ENCODE measurements at places on chromosomes 4 and X. TPM values are rescaled to one million over a fixed set of nuclear protein-coding genes. Genes with fewer than 3 reads are reported as not detected.

The TMEM47 gene
- polyA plus RNA-seq = 83.7 TPM

GRCh38 chr4:7861440-7861881, 78.2 kb downstream of the AFAP1 start:
- no peak overlapping the region for H3K4me3 ChIP-seq
- H3K27ac ChIP-seq = peak overlapping the region; percentile 69
- H3K4me1 ChIP-seq = peaks cover 19% of the 10 kb centered on the region
- H3K36me3 ChIP-seq = no peaks in the 10 kb centered on the region
- H3K27me3 ChIP-seq = no peaks in the 10 kb centered on the region

The EMCN gene
- not detected for polyA plus RNA-seq

DNA sequence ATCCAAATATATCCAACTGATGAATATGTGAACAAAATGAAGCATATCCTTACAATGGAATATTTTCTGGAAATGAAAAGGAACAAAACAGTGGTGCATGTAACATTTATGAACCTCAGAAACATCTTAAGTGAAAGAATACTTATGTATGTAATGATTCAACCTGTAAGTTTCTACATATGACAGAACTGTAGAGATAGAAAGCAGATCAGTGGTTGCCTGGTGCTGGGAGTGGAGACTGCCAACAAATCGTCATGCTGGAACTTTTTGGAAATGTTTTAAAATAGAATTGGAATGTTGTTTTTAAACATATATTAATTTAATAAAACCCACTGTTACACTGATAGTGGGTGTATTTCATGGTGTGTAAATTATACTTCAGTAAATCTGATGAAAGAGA, 667.5 kb downstream of the RAPGEF2 start:
- no peak overlapping the region for H3K27ac ChIP-seq
- H3K4me1 ChIP-seq = no peaks in the 10 kb centered on the region
- H3K4me3 ChIP-seq = no peak overlapping the region
- no peaks in the 10 kb centered on the region for H3K36me3 ChIP-seq

DNA sequence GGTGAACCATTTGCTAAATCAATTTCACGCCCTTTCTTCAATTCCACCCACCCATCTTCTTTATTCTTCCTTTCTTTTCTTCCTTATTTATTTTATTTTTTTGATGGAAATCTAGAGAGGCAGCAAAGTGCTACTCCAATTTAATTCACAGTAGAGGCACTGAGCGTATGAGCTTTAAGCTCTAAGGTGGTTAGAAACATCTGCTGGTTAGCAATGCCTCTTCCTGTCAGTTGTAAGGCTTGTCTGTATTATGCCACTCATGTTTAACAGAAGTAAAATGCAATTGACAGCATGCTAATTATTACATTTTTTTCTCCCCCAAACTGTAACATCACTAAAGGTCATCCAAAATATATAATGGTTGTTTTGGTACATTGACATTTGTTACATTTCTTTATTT, 103.8 kb downstream of the EPHA5 start:
- H3K36me3 ChIP-seq = no peaks in the 10 kb centered on the region
- H3K27me3 ChIP-seq = no peaks in the 10 kb centered on the region
- no peak overlapping the region for H3K4me3 ChIP-seq

The RGN gene
- 7.4 TPM for polyA plus RNA-seq

DNA sequence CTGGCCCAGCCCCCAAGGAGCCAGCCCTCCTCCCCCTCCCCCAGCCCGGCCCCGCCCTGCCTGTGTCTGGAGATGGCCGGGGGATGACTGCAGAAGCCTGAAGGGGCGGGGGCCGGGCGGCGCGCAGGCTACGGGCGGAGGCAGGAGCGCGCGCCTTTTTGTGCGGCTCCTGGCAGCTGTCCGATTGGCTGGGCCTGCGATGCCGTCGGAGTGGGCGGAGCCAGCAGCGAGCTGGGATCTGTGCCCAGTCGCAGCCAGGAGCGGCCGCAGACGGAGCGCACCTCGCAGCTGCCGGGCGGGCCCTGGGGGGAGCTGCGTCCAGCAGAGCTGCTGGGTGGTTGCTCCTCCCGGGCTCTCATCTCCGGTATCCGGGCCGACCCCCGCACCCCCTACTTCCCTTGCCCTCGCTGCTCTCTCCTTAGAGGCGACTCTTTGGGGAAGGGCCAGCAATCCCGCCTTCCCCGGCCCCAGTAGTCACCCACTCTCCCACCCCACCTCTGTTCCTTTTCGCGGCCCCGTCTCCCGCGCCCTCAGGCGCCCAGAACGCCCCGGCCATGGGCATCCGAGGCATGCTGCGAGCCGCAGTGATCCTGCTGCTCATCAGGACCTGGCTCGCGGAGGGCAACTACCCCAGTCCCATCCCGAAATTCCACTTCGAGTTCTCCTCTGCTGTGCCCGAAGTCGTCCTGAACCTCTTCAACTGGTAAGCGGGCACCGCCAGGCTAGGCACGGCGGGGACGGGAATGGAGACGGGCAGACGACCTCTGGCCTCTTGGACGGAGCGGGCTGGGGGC, at the start of gene GABRQ:
GABRQ (plus strand) TSS at position 247 of the 794 bp plus-strand sequence; CDS start at position 555, 308 bp downstream.
- H3K27ac ChIP-seq = no peak within 1 kb of the TSS
- H3K27me3 ChIP-seq = no peaks in the 10 kb centered on the region
- no peaks in the 10 kb centered on the region for H3K36me3 ChIP-seq

DNA sequence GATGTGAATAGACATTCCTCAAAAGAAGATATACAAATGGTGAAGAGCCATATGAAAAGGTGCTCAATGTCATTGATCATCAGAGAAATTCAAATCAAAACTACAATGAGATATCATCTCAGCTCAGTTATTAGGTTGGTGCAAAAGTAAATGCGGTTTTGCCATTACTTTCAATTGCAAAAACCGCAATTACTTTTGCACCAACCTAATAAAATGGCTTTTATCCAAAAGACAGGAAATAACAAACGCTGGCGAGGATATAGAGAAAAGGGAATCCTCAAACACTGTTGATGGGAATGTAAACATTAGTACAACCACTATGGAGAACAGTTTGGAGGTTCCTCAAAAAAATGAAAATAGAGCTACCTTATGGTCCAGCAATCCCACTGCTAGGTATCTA, 5.1 kb downstream of the CLIC2 start:
- no peaks in the 10 kb centered on the region for H3K4me1 ChIP-seq
- no peaks in the 10 kb centered on the region for H3K27me3 ChIP-seq
- H3K36me3 ChIP-seq = no peaks in the 10 kb centered on the region
- no peak overlapping the region for H3K27ac ChIP-seq
- no peak for DNase-seq

The GALNTL6 gene
- polyA plus RNA-seq = not detected

All from fibroblast of lung (primary cell).